Mammary epithelial cell (primary cell): ENCODE measurements at places on chromosomes 11 and 22.

DNA sequence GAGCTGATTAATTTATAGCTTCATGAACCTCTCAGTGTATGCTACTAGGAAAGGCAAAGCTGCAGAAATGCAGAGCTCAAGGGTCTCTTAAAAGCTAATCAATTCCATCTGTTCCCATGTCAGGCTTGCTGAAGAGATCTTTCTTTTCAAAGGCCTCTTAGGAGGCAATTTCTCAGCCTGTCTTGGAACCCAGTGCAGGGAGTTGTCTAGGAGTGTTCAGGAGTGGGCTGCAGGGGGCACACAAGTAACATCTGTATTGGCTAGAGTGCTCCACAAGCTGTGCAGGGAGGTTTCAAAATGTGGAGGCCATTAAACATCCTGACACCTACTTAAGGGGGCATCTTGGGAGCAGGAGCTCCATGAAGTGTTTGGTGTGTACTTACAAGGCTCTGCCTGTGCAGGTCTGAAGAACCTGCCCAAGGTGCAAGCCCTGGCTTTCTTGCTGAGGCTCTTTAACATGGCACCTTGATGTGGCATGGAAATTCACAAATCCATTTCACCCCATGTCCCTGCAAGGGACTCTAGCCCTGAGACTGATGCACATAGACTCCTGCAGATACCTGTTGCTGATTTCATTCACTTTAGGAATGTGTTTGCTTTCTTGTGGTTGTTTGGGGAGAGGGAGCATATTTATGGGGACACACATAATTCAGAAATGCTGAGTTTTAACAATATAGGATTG is 134.7 kb downstream of the ME3 start:
- no peak for DNase-seq

- no peak for DNase-seq
These were observed 851 bp downstream of the SPTBN2 start for GRCh38 chr11:66728038-66728692.

GRCh38 chr22:24588757-24589481 is 4.0 kb downstream of the LRRC75B start:
- DNase-seq: no peak

DNA sequence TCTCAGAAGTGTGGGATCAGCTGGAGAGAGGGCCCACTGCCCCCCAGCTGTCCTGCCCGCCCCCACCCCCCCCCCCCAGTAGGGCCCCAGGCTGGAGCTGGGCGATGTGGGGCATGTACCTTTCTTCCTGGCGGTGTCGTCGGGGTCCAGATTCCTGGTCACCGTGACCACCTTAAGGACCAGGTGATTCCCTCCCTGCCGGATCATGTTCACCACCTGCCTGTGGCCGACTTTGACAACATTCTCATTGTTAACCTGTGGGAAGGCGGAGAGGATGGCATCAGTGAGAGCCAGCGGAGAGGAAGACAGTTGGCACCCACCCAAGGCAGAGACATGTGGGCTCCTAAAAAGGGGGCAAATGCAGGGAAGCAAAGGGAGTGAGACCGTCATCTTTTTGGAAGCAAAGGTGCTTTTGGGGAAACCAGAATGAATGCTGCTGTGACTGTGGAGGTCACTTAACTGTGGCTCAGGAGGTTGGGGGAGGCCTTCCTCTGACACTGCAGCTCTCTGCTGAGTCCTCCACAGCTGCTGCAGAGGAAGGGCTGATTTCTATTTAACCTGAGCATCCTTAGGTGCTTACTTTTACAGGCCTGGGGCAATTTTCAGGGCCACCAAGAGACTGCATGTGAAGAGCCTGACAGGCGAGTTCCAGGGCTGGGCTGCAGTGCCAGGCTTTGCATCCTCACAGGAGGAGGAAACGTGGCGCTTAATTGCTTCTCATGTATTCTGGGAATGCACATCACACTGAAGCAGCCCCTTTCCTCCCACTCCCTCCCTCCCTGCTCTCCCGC is 104.5 kb downstream of the CTTN start:
- no peak for DNase-seq

DNA sequence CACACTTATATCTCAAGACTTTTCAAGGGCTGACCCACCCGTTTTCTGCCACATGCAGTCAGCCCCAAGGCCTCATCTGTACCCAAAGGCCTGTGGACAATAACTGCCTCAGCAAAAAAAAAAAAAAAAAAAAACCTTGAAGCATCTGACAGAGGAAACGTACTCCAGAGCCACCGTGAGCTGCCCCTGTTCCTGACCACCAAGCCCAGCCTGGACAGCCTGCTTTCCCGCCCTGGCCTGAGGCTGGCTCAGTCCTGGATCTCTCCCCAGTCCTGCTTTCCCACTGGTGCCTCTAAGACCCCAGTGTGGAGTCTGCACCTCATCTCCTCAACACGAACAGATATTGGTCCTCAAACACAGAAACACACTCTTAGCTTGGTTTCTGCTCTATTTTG is 66.5 kb downstream of the SLC35F2 start:
- no peak for DNase-seq
